ENCODE measurements at places on chromosomes 6 and 20. TPM values are rescaled to one million over a fixed set of nuclear protein-coding genes. Genes with fewer than 3 reads are reported as not detected.

NKAIN4 gene
- total RNA-seq = not detected

NT5E gene
- 306 TPM for total RNA-seq

TRIM15 gene
- total RNA-seq = not detected

LINC00237 gene
- not detected for total RNA-seq

OTOR gene
- total RNA-seq = not detected

FAXC gene
- total RNA-seq = 0.77 TPM

ANKRD66 gene
- not detected for total RNA-seq

TUBB2B gene
- 6.9 TPM for total RNA-seq

RFX6 gene
- not detected for total RNA-seq

PDYN gene
- total RNA-seq = not detected

BHLHE23 gene
- not detected for total RNA-seq

CCN5 gene
- under 0.01 TPM for total RNA-seq

ANKEF1 gene
- total RNA-seq = 0.96 TPM

HLA-DRB5 gene
- total RNA-seq = not detected

TXLNB gene
- under 0.01 TPM for total RNA-seq

SCUBE3 gene
- total RNA-seq = 26.5 TPM

All from regular cardiac myocyte (primary cell).